Jurkat, Clone E6-1 (cell line): ENCODE measurements at places on chromosomes 5 and 9.

GRCh38 chr5:110264661-110265060 lies 461.8 kb downstream of the TMEM232 start:
- no peak for DNase-seq

GRCh38 chr9:81912135-81912534 lies 16.1 kb upstream of the SPATA31D4 start:
- no peak for DNase-seq

DNA sequence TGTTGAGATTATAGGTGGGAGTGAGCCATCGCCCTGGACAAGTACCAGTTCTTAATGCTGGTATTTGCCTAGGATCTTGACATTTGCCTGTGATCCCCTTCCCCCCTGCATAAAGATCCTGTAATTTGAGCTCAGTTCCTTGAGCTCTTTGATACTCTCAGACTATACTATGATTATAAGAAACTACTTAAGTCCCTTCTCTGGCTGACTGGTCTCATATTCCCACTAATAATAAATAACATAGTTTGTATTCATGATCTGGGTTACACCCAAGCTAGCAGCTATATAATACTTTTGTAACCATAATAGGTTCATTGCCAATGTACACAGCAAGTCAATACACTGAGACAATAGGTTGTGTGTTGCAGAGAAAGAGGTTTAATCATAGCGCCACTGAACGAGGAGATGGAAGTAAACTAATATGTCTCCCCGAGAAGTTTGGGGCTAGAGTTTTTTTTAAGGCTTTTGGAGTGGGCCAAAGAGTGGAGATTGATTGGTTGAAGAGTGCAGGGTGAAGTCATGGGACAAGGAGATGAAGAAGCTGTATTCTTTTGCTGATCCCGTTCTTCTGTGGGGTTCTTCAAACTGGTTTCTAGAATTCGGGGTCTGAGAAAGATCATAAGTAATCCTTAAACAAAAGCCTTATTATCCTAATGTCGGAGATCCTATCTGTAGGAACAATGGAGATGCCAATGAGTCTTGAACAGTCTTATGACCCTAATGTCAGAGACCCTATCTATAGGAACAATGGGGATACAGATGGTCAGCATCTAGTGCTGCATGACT lies 20.7 kb upstream of the SHOC1 start:
- DNase-seq: no peak

DNA sequence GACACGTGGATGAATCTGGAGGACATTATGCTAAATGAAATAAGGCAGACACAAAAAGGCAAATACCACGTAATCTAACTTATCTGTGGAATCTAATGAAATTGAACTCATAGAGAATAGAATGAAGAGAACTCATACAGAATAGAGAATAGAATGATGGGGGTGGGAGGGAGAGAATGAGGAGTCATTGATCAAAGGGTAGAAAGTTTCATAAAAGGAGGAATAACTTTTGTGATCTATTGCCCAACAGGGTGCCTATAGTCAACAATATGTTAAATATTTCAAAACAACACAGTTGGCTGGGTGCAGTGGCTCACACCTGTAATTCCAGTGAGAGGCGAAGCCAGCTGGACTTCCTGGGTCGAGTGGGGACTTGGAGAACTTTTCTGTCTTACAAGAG lies 54.9 kb upstream of the ZNF169 start:
- no peak for DNase-seq

DNA sequence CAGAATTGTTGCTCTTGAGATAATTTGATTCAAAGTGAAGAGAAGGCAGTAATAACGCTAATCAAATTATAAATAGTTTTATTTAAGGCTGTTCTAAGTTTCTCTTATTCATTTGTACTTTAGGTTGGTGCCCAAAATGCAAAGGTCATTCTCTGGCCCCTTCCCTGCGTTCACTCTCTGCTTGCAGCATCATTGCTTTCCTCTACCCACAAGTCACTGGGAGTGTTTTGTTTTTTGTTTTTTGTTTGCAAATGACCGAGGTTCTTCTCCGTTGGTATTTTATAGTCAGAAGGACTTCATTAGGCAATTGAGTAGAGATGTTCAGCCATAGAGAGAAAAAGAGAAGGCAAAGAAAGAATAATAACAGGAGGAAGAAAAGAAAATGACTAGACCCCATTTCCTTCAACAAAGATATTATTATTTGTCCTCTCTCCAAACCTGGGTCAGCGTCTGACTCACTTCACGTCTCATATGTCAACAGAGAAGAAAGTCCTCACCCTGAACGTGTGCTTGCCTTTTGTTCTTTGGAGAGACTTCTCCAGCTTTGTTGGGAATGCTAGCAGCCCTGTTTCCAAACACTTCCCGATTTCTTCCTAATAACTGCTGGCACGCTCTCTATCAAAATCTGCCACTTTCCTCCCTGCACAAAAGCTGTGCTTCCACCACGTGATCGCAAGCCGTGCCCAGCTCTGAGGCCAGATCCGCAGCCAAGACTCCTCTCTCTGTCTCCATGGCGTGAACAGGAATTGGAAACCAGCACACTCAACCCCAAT lies 119.8 kb downstream of the EBF1 start:
- no peak for DNase-seq

DNA sequence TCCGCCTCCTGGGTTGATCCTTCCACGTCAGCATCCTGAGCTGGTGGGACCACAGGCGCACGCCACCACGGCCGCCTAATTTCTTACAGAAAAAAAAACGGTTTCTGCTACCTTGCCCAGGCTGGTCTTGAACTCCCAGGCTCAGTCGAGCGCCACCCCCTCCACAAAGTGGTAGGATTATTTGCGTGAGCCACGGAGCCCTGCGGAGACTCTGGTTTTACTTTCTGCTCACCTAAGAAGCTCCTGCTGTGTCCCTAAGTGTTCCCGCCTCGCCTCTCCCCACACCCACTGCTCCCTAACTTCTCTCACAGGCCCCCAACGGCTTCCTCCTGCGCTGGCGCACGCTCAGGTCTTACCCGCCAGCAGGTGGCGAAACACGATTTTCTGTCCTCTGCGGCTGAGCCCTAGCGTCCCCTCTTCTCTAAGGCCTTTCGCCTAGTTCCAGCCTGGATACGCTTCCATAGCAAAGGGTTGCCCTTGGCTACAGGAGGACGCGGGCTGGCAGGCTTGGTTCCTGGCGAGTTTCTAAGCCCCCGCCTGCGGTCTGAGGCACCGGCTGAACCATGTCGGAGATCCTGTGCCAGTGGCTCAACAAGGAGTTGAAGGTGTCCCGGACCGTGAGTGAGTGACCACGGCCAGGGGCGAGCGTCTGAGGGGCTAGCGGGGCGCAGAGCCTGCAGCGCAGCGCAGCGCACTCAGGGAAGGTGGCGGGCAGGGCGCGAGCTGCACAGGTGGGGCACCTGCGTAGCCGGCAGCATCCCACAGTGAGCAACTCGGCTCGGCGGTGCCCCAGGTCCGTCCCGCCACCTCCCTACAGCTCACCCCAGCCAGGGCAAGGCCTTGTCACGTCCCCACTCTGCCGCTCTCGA lies at the start of gene SPEF2:
TSS of gene SPEF2 (plus strand) at position 429 of the 869 bp plus-strand sequence. CDS start at position 564, 135 bp downstream.
- DNase-seq: peak; percentile 38

GRCh38 chr9:109319626-109320241 lies 1.1 kb downstream of the EPB41L4B start:
- DNase-seq: no peak

- no peak for DNase-seq
Observed at GRCh38 chr9:12735665-12736064, 39.2 kb upstream of the LURAP1L start.
